Stimulated activated CD8-positive, alpha-beta memory T cell treated with anti-CD3 and anti-CD28 coated beads, Interleukin-4, amount 100 ng/mL, for 4 hours (primary cell): ENCODE measurements at places on chromosomes 5 and 9.

- no peak for DNase-seq
Observed at GRCh38 chr9:135705376-135705775, 3.4 kb downstream of the KCNT1 start.

- DNase-seq: no peak
Observed at GRCh38 chr5:141558150-141558549, 60.6 kb downstream of the DIAPH1 start.

DNA sequence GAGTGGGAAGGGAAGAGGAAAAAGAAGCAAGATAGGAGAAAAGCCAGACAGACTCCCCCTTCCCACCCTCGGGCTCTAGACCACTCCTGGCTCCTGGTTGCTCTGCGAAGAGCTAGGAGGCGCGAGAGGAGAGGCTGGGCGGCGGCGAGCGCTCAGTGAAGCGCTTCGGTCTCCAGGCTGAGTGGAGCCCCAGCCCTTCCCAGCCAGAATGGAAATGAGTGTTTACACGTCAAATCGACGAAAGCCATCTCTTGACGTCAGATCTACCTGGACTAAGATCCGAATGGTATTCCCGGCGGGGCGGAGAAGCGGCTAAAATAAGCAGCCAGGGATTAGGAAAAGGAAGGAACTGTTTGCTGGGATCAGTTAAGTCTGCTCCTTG is at the start of gene PCSK1:
Gene PCSK1 (minus strand): TSS at position 183 of the 382 bp plus-strand sequence. CDS start 206 bp downstream, outside the sequence.
- DNase-seq: no peak

GRCh38 chr9:92719028-92719647 is 45.5 kb downstream of the BICD2 start:
- DNase-seq: no peak

- no peak for DNase-seq
Observed at GRCh38 chr5:99640646-99641045, 711.8 kb upstream of the CHD1 start.

DNA sequence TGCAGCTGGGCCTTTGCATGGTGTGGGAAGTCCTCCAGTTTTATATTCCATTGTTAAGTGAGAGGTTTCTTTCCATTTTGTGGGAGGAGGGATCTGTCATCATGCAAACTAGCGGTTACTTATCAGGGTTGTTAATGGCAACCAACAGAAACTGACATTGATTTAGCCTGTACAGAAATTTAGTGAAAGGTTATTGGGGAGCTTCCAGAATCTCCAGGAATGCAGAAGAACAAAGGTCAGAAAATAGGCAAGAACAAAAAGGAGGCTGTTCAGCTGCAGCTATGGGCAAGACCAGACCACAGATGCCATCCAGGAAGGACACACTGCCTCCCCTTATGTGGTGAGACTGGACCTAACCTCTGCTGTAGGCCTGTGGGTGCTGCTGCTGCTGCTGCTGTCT is 395.8 kb downstream of the KDM4C start:
- no peak for DNase-seq

DNA sequence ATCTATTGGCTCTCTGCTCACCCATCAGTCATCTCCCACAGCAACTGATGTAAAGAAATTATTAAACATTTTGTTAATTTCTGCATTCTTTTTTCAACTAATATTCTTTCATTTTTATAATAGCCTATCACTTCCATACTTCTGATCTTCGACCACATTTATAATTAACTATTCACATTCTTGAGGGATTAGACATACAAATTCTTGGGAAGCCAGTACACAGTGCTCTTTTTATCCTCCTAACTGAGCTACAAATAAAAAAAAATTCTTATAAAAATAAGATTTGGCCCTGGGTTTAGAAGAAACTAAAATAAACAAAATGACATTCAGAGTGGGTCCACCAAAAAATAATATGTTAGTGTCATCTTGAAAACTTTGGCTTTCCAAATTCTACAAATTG is 103.7 kb upstream of the ITGA1 start:
- no peak for DNase-seq

- DNase-seq: no peak
Observed at GRCh38 chr9:7862170-7862569, 62.6 kb upstream of the DMAC1 start.

- no peak for DNase-seq
Observed at GRCh38 chr9:27280860-27281259, 16.1 kb downstream of the EQTN start.

DNA sequence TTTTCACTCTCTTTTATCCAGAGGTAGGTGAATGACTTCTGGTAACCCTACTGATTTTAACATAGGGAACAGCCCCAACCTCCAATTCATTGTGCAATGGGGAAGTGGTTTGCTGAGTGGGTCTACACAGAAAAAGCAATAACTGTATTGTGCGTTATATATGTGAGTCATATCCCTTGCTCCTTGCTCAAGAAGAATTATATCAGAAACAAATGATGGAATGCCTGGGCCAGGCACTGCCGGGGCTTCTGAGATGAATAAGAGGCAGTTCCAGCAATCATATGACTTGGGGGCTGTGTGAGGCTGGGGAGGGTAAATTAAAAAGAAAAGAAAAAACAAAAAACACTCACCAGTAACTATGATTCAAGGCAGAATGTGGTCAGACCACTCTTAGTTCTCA is 79.2 kb upstream of the ABCA1 start:
- DNase-seq: no peak

DNA sequence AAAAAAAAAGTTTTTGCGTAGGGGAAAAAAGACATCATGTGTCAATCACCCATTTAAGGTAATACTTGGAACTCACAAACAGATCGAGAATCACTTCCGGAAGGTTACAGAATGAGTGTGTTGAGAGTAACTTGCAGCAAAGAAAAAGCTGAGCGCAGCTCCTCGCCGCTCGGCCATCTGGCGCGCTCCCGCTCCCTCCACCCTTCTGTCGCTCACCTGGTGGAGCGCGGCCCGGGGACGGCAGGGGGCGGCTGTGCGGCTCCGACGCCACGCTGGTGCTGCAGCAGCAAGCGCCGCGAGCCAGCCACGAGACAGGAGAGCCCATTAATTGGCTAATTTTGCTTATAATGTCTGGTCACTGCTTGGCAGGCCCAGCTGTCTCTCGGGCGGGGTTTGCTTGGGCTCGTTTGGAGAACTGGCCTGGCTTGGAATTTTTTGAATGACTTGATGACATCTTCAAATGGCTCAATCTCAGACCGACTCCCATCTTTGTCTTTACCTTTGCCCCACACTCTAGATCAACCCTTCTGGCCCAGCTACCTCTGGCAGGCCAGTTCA is 601.8 kb downstream of the CCDC171 start:
- no peak for DNase-seq

- no peak for DNase-seq
Observed at GRCh38 chr5:22734907-22735306, 118.2 kb downstream of the CDH12 start.

GRCh38 chr9:121499427-121500164 is at the start of gene GGTA1:
Gene GGTA1, minus strand, starts transcription at chr9:121499844. Its CDS starts 31,922 bp downstream, at chr9:121467922.
- no peak for DNase-seq

- DNase-seq: no peak
Observed at GRCh38 chr9:125821078-125821477, 73.9 kb downstream of the PBX3 start.

DNA sequence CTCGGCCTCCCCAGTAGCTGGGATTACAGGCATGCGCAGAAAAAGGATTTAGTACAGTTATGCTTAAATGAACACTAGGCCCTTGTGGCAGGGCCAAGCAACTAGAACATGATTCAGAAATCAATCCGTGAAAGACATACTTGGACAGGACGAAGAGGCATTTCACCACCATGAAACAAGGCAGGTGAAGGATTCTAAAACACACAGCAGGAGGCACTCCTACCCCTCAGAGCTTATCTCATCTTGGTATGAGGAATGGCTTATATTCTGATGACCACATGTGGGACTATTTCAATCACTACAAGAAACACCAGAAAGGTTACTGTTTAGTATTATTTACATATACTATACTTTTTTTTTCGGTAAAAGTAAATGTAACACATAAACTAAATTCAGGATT is 15.7 kb downstream of the OR2S2 start:
- DNase-seq: no peak

- no peak for DNase-seq
Observed at GRCh38 chr9:98933890-98934289, 9.8 kb upstream of the COL15A1 start.

DNA sequence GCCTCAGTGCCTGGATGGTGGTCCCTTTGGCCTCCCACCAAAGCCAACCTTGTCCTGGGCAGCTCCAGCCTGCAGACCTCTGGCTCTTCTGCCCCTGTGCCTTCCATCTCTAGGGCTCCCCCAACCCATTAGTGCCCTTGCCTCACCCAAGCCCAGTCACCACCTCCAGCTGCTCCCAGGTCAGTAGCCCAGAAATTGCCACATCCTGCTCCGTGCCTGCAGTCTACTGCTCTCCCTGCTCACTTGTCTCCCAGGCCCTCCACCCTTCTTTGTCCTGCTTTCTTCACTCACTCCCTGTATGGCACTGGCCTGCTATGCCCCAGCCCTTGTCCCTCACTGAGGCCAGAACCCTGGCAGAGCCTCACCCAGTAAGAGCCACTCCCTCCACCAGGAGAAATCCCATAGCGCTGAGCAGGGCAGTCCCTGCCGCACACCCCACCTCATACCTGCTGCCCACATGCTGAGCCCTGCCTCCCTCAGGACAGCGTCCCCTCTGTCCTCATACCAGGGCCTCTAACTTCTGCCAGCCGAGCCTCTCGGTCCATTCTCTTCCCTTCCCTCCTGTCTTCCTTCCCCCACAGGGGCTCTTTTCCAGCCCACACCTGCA is 44.4 kb downstream of the JADE2 start:
- no peak for DNase-seq

DNA sequence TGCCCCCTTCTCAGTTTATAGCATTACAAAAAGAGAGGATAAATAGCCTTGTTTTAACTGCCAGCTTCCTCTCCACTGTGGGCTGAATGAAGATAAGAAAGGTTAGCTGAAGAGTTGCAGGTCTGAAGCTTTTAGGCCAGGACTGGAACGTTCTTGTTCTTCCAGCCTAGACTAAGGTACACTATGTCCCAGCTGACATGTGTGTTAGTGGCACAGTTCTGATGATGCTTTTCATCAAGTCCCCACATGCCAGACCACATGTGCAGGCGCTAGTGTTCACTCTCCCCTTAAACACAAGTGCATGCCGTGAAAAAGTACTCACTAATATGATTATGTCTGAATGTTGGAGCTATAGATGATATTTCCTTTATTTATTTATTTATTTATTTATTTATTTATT is 40.7 kb downstream of the STXBP1 start:
- no peak for DNase-seq

GRCh38 chr5:166329149-166329800 is 1962.2 kb upstream of the WWC1 start:
- no peak for DNase-seq

- DNase-seq: no peak
Observed at GRCh38 chr9:94623253-94623652, 16.1 kb downstream of the FBP1 start.

DNA sequence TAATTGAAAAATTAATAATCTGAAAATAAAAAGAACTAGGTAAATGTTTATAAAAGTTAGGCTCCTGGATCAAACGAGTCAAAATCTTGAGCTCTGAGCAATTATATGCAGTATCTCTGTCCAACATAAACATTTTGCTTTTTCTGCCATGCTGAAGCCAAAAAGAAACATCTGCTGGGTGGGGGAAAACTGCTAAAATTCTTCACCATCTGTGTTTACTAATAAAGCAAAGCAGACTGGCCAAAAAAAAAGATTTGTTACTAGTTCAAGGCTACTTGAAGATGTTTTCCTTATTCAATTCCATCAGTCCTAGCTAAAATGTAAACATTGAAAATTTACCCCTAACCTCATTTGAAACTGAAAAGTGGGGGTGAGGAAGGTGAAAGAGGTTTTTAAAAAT is 29.7 kb downstream of the GTF3C4 start:
- DNase-seq: no peak

DNA sequence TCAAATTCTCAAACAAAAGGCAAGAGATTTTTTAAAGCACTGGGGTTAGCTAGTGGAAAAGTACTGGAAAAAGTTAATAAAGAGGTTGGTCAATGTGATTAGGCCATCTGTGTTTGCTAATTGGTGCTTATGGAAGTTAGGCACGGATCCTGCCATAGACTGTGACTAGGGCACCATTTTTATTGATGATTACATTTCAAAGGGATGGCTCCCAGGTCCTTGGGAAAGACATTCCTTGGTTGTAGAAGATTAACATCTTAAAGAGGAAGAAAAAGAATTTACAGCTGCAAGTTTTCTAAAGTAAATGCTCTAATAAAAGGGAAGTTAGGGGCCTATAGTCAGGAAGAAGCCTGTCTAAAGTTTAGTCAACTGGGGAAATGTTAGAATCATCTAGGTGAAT is 1183.3 kb downstream of the DTWD2 start:
- no peak for DNase-seq

DNA sequence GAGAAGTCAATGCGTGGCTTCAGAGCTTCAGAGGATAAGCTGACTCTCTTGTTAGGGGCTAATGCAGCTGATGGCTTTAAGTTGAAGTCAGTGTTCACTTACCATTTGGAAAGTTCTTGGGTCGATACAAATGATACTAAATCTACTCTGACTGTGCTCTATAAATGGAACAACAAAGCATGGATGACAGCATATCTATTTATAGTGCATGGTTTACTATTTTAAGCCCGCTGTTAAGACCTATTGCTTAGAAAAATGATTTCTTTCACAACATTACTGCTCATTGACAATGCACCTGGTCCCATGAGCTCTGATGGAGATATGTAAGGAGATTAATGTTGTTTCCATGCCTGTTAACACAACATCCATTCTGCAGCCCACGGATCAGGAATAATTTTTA is 435.7 kb downstream of the MAT2B start:
- no peak for DNase-seq

GRCh38 chr9:33168941-33169544 is 1.9 kb upstream of the B4GALT1 start:
- no peak for DNase-seq

DNA sequence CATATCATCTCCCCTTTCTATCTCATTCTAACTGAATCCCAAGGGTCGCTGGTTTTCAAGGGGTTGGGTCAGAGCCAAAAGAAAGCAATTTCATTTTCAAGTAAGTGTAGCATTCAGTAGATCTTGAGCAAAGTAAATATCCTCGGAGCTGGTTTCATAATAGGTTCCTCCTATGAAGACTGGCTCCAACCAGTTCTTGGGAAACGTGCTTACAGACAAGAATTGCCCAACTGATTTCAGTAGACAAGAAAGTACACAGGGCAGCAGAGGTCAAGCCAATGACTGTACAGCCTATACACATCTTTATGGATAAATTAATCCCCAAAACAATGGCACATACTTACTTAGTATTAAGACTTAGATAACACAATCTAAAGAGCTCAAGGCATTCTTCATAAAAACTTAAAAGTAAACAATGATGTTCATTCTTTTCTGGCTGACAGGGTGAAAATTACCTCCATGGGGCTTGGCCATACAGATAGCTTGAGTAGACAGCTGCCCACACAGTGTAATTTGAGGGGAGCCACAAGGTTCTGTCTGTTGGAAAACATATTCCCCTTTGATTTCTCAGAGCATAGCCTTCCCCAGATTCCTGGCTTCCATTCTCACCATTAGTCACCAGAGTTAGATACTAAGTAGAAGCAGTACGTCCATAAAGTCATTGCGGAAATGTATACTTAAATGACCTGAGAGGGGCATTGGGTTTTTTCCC is 163.9 kb downstream of the ARRDC3 start:
- no peak for DNase-seq

GRCh38 chr5:121841892-121842291 is 9.8 kb upstream of the FTMT start:
- DNase-seq: no peak
